ENCODE measurements at places on chromosomes 13 and 19. TPM values are rescaled to one million over a fixed set of nuclear protein-coding genes. Genes with fewer than 3 reads are reported as not detected.

The CCDC106 gene
- total RNA-seq = 6.1 TPM

- DNase-seq = no peak
These were observed 25.8 kb downstream of the LHFPL6 start for GRCh38 chr13:39577203-39577602.

The CARS2 gene
- 47.4 TPM for total RNA-seq

The ACP7 gene
- total RNA-seq = 0.20 TPM

DNA sequence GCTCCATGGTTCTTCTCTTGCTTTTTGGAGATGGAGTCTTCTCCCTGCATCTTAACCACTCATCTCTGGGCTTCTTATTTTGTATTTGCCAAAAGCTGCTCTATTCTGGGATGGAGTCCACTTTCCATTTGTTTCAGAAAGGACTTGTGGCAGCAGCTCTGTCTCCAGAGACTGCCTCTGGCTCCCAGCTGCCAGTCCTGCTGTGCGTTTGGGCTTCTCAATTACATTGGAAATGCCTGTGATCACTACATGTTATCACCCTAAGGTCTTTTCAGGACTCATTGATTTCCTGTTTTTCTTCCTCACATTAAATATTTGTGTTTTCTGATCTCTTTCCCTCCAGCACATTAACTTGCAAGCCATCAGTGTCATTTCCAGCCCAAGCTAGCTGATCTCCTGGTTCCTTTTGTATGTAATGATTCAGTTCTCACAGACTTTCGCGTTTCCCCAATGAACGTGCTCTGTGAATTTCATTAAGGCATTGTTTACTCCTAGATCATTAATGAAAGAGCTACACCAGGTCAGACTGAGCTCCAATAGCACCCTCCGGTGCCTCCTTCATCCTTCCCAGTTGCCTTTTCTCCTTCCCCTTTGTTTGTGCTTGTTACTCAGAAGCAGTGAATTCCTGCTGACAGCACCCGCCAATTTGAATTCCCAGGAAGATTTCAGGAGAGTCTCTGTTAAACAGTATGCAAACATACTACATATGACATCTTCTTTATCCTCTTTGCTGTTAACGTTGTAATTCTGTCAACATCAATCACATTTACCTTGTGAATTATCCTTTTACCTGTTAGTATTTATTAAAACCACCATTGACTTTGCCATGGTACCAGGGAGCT is 3.0 kb downstream of the CBY2 start:
- no peak for DNase-seq

The ZNF723 gene
- not detected for total RNA-seq

The PABPC3 gene
- 0.11 TPM for total RNA-seq

DNA sequence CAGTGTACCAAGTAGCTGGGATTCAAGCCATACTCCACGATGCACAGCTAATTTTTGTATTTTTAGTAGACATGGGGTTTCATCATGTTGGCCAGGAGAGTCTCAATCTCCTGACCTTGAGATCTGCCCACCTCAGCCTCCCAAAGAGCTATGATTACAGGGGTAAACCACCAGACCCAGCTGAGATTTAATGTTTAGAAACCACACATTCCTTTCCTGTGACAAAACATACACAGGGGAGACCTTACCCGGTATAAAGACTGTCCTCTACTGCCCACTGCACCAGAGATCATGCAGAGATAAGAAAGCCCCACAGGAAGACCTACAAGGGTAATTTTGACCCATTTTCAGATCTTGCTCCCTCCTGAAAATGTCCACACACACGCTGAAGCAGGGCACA is 22.8 kb upstream of the ZNF83 start:
- DNase-seq = no peak

GRCh38 chr19:13784731-13785452 is 10.4 kb upstream of the ZSWIM4 start:
- DNase-seq = no peak

DNA sequence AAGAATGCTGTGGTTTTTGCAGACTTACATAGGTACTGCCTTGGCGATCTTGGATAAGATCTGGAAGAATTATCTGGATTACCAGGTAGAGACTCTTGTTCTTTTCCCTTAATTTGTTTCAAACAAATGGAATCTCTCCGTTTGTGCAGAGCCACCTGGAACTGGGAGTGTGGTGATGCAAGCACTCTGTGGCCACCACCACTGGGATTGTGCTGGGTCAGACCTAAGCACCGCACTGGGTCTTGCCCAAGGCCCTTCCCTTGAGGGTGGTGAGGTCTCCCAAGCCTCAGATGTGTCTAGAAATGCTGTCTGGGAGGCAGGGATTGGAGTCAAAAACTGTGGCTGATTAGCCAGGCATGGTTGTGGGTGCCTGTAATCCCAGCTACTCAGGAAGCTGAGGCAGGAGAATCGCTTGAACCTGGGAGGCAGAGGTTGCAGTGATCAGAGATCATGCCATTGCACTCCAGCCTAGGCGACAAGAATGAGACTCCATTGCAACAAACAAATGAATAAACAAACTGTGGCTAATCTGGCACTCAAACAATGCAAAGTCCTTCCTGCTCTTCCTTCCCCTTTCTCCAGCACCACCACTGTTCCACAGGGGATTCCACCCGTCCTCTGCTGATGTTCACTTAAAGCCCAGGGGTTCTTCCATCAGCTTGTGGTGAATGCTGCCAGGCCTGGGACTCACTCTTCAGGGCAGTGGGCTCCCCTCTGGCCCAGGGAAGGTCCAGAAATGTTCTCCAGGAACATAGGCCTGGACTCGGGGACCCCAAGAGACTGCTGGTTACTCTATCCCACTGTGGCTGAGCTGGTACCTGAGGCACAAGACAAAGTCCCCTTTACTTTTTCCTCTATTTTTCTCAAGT is 10.8 kb upstream of the CEACAM1 start:
- no peak for DNase-seq

DNA sequence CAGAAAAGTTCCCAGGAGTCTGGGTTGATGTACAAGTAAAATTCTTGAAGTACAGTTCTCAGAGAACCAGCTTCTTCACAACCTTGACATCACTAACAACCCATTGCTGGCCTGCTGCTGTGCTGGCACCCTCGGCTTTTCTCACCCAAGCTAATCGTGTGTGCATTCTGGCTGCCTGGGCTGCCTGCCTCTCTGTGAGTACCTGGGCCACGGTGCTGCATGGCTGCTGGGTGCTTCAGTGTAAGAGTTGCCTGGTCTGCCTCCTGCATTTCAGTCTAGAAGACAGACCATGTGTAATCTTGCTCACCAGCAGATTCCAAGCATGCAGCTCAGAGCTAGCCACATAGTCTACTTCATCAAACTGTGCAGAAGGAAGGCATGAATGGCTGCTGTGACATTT is 50.5 kb upstream of the MEDAG start:
- no peak for DNase-seq

GRCh38 chr13:99034333-99035085 is 56.6 kb upstream of the DOCK9 start:
- no peak for DNase-seq

The TLE2 gene
- 20.6 TPM for total RNA-seq

The F2RL3 gene
- total RNA-seq = 0.71 TPM

GRCh38 chr19:11159598-11160439 is 4.2 kb upstream of the SPC24 start:
- DNase-seq = no peak

DNA sequence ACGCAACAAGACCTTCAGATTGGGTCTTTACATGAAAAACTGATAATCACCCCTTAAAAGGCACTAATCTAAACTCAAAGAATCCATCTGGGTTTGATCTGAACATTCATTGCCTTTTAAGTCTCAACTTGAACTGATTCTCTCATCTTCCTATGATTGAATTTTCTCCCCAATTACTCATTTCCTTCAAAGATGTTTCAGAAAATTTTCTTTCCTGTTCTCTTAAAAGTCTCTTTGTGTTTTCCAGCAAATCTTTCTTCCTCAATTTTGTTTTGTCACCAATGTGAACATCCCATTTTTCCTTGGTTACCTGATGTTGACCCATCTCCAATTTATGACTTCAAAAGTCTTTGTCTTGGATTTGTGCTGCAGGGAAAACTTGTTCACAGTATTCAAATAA is 234.3 kb downstream of the DACH1 start:
- peak; percentile 65 for DNase-seq

DNA sequence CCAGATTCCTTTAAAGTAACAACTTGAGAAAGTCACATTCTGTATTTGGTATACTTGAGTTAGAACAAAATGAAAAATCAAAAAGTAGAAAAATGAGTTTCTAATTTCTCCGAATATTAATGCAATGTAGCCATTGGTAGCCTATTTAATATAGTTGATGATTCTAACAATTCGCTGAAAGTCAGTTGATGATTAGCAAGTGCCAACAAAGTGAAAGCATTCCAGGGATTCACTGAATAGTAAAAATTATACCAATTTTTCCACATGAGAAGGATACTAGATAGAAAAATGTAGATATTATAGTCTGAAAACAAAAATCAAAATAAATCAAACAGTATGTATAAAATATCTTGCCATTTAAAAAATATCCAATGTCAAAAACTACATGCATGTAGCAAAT is 117.2 kb downstream of the FREM2 start:
- no peak for DNase-seq

The SIAH3 gene
- not detected for total RNA-seq

The ZNF835 gene
- 0.78 TPM for total RNA-seq

Measured in pulmonary artery endothelial cell (primary cell).